ENCODE measurements at places on chromosomes 1 and 21.

- DNase-seq, result no peak
These were observed 20.1 kb downstream of the KIAA0040 start for GRCh38 chr1:175172503-175172902.

DNA sequence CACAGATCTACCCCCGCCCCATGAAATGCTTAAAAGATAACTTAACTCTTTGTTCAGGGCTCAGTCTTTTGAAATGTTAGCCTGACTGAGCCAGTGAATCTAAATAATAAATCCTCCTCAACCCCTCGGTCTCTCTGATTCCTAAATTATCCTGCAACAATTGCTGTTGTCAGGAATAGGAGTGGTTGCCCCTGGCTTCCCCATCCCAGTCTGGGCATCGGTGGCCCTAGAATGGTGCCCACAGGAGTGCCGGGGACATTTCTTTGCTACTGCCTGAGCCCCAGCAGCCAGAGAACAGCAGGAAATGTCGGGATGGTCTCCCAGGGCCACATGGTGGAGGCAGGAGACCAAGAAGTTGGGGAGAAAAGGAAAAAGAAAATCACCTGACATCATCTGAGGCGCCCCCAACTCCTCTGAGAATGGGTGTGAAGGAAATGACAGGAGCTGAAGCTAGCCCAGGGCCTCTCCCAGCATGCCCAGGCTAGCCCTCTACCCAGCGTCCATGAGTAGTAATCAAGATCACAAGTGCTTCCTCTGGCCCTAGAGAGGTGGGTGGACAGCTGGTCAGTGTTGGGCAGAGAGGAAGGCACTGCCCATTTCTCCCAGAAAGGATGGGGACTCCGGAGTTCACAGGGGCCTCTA is 1.6 kb downstream of the PADI4 start:
- no peak for DNase-seq

DNA sequence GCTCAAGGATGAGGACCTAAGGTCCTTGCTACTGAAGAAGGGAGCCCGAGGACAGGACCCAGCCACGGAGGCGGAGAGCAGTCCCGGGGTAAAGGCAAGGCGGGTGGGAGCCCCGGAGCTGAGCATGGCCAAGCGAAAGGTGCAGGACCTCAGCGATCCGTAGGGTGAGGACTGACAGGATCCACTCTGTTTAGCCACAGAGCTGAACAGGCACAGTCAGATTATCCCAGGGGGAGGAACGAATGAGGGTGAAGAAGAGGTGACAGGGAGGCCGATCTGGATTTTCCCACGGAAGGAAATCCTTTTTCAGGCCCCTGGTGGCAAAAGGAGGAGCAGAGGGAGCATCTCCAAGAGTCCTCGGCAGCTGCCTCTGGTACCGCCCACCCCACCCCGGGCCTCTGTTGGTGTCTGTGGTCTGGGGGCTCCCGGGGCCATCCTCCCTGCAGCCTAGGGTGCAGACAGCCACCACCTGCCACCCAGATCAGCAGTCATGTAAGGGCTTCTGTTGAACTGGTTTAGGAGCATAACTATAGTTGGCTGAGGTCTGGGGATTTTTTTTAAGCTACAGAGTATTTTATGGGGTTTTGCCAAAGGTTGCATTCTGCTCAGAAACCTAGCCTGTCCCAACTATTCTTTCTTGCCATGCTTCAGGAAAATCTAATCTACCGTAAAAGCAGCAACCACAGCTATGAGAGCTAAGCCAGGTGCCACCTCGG is 32.3 kb upstream of the LBR start:
- no peak for DNase-seq

DNA sequence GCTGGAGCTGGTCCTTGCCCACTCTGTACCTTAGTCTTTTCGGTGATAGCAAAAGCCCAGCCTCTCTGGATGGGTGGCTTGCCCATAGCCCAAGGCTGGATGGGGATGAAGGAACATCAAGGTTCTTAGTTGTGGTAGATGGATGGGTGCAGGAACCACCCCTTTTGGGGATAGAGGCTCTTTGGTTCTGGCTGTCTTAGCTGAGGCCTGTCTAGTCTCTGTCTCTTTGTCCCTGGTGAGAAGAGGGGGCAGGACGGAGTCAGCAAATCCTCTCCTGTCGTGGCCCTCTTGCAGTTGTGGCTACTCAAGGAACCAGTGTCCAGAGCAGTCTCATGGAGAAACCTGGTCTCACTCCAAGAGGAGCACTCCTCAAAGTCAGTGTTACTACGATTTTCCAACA is 8.5 kb downstream of the VANGL2 start:
- DNase-seq, result no peak

DNA sequence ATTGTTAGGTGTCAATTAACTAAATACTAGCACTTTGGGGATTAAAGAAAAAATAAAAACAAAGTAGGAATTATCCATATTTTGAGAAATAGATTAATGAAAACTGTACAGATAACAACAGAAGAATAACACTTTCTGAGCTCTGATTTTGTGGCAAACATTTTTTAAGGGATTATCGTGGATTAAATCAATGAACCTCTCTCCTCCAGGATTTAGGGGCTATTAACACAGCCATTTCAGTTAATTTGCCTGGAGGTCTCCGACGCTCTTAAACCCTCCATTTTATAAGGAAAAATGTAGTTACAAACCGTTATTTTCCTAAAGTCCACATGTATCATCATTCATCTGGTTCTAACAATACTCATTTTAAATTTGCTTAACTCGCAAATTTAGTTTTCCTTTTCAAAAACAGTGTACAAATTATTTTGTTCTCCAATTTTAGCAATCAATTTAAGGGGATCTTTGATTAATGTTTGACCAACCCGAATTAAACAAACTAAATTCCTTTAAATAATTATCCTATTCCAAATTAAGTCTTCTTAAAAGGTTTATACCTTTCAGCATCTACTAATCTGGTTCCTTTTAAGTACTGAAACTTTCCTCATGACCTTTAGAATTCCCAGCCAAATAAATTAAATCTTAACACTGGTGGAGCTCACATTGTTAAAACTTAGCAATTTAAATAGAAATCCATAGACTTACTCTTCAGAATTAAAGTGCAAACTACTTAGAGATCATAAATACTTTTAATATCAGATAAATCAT is 30.7 kb upstream of the RNF187 start:
- no peak for DNase-seq

DNA sequence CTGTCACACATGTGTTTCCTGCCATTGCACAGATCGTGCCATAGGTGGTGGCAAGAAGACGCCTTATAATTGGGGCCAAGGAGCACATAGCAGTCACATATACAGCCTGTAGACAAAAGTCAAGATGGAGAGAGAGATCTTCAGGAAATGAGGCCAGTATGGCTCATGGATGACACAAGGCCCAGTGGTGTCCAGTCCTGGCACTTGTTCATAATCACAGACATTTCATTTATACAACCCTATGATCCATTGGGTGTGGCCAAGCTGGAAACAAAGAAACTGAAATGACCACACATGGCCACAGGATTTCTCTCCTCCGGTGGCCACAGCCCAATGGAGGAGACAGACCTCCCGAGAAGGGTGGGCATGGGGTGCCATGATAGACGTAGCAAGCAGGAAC is 78.5 kb upstream of the KAZN start:
- DNase-seq, result no peak

- DNase-seq, result no peak
These were observed 45.2 kb downstream of the LDLRAD2 start for GRCh38 chr1:21857142-21857839.

- DNase-seq, result no peak
These were observed 281.8 kb downstream of the BARHL2 start for GRCh38 chr1:90435351-90435750.

GRCh38 chr1:243286409-243287122 is 30.7 kb downstream of the SDCCAG8 start:
- DNase-seq, result peak; percentile 26

DNA sequence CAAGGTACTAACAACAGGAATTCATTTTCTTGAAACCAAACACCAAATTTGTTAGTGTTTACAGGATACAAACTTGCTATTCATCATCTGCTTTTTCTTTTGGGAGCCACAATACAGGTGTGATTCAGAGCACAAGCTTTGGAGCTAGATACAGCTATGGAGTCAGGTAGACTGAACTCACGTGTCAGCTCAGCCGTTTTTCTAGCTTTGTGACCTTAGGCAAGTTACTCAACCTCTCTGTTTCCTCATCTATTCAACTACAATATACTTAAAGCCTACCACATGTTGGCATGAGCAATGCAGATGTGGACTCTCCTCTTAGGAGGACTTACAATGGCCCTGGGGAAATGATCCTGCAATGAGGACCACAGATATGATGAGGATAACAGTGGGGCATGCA is 6.3 kb downstream of the HTR1D start:
- no peak for DNase-seq

DNA sequence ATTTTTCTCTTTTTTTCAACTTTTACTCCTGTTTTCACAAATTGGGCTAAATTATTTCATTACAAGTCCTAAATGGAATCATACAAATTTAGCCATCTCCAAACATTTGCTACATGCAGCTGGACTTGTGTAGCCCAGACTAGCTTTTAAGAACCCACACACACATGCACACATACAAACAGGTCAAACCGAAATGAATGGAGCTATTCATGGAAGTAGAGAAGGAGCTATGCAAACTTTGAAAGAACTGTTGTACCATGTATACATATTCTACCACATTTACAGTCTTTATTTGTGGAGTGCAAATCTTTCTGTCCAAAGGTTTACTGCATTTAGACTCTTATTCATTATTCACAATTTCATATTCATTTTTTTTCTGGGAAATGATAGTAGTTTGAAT is 189.1 kb upstream of the RNPC3 start:
- DNase-seq, result no peak

DNA sequence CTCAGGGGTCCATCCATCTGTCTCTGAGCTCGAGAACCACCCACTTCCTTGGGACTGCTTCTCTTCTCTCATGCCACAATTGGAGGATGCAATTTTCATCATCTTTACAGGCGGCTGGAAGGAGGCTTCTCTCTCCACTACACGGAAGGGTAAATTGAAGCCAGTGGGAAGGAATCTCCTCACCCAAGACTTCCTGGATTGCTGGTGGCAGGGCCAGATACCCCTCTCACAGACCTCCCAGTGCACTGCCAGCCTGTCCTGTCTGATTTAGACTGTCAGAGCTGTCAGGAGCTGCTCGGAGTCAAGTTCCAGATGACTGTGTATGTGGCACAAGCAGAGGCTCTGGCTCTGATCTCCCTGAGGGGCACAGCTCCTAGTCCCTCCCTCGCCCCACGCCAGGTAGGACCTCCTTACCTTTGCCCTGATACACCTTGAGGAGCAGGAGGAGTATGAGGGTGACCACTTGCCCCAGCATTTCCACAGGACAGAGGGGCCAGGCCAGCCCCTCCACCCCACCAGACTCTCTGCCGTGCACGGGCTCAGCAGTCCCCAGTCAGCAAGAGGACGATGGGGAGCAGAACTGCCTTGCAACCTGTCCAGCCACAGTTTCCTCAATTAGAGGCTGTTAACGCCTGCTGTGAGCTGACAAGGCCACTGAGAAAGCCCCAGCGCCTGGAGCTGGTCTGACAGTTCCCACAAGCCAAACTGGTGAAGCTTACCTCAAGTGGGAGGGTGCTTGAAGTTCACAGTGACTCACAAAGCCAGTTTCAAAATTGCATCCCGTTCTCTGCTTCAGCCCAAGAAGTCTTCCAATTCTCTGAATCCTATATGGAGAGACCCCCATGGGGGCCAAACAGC is at the start of gene CD244:
CD244 (minus strand) TSS at position 685 of the 858 bp plus-strand sequence; CDS start at position 475, 210 bp downstream.
- DNase-seq, result peak; percentile 95

DNA sequence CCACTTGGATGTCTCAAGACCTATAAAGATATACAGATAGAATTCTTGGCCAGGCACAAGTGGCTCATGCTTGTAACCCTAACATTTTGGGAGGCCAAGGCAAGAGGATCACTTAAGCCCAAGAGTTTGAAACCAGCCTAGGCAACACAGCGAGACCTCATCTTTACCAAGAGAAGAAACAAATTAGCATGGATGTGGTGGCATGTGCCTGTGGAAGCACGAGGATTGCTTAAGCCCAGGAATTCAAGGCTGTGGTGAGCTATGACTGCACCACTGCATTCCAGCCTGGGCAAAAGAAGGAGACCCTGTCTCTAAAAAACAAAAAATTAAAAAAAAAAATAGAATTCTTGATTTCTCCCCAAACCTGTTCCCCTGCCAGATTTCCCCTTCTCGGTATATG is 8.3 kb downstream of the ASAP3 start:
- no peak for DNase-seq

- no peak for DNase-seq
These were observed 25.7 kb downstream of the COA6 start for GRCh38 chr1:234398849-234399381.

- DNase-seq, result no peak
These were observed 11.9 kb upstream of the PEAR1 start for GRCh38 chr1:156881663-156882062.

Data from GDM1 (cell line).